ENCODE measurements at places on chromosomes 7 and 10. TPM values are rescaled to one million over a fixed set of nuclear protein-coding genes. Genes with fewer than 3 reads are reported as not detected.

- DNase-seq = no peak
Measured at GRCh38 chr7:29328045-29328444, 133.5 kb downstream of the CHN2 start.

DNA sequence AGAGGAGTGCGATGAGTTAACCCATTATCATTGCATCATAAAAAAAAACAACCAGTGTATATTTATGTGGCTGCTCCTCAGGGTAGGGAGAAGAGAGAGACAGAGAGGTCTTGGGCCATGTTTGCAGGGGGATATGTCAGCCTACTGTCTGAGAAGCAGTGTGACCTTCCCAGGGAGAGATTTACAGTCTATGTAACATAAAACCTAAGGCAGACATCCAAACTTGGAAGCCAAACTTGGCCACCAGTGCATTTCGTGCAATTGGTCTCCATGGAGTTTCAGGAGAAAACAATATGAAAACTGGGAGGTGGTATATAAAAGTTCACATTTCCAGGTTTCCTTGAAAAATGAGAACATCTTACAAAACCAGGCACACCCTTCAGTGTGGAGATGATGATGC is 85.9 kb upstream of the CXCL12 start:
- no peak for DNase-seq

- no peak for DNase-seq
Measured at GRCh38 chr10:52999258-52999657, 226.7 kb upstream of the MBL2 start.

DNA sequence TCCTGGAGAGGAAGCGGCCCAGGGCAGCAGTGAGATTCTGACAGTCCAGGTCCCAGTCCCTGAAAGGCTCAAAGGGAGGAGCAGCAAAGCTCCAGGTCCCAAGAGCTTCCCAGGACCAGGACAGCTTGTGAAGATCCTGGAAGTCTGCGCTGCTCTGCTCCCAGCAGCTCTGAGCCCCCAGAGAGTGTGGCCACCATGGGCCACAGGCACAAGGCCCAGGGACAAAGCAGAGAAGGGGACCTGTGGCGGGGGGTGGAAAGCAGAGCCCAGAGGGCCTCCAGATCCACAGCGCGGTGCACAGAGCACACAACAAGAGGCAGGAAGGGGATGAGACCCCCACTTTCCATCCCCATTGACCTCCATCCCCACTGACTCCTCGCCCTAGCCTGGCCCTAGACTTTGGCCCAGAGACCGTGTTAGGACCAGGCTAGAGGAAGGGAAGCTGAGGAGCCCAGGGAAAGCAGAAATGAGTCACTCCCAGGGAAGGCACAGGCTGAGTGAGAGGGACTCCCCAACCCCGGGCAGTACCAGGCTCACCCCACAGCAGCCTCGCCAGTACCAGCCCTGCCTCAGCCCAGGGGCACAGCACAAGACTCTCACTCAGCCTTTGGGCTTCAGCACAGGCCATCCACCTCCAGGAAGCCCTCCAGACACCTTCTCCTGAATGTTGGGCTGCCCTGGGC is 75.5 kb downstream of the GRID1 start:
- DNase-seq = peak; percentile 26

GRCh38 chr7:79949778-79950177 is 184.9 kb upstream of the GNAI1 start:
- DNase-seq = no peak

- DNase-seq = no peak
Measured at GRCh38 chr7:5231811-5232484, 41.9 kb downstream of the WIPI2 start.

DNA sequence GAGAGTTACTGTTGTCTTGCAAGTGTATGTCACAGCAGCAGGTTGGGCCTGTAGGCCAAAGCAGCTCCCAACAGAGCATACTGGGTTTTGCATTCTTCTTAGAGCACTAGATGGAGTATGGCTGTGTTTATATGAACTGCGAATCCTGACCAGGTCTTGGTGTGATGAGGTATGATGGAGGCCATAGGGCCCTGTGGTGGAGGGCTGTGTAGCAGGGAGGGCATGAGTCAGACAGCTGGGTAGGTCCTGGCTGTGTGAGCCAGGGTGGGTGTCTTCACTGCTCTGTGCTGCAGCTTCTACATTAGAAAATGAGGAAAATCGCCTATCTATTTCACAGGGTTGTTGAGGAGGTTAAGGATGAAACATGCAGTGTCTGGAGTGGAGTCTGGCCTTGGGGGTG is 124.2 kb downstream of the BUB3 start:
- no peak for DNase-seq

GRCh38 chr10:60732807-60733516 is 45.3 kb upstream of the CDK1 start:
- DNase-seq = peak; percentile 54

GRCh38 chr10:11115337-11115736 is 97.7 kb downstream of the CELF2 start:
- DNase-seq = no peak

DNA sequence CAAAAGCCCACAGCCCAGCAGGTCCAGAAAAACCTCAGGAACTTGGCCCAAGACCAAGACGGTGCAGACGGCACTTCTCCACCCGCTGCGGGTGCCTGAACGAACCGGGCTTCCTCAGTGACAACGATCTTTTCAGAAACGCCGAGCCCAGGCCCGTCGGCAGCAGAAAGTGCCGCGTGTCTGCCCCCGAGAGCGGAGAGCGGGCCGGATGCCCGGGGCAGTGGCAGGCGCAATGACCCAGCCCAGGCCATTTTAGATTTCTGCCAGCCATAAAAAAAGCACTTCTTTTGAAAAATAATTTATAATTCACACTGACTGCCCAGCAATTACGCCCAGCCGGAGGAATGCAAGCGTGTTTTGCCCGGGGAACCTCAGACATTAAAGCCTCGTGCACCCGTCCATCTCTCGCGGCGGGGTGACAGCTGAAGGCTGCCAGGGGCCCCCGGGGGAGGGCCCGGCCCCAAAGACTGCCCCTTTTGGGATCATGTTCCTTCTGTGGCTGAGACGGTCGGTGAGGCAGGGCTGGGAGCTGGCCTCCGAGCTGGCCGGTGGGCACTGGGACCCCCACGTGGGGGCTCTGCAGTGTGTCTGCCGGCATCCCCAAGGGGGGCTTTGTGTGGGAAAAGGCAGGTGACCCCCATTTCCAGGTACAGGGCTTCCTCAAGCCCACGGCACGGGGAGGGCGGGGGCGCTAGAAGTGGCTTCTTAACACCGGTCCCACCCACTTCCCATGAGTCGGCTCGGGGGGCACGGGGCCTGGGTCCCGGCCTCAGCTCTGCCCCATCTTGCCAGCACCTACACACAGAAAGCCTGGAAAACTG is 71.3 kb upstream of the PDGFA start:
- no peak for DNase-seq

- peak; percentile 67 for DNase-seq
Measured at GRCh38 chr7:2820508-2820934, 23.6 kb downstream of the GNA12 start.

DNA sequence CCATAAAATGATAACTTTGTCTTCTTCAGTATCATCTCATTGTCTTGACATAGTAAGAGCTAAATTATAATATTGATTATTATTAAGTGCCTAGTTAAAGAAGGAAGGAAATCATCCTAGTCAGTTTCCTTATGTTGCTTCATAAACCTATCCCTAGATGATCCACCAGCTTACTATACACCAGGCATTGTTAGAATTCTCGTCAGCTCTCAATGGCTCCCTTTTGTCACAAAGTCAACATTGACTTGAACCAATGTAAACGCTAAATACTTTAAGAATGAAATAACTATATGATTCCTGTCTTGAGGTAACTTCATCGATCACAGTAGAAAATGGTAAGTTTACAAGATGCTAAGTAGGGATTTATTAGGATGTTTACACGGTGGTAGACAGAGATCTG is 1162.9 kb downstream of the CNTNAP2 start:
- no peak for DNase-seq

DNA sequence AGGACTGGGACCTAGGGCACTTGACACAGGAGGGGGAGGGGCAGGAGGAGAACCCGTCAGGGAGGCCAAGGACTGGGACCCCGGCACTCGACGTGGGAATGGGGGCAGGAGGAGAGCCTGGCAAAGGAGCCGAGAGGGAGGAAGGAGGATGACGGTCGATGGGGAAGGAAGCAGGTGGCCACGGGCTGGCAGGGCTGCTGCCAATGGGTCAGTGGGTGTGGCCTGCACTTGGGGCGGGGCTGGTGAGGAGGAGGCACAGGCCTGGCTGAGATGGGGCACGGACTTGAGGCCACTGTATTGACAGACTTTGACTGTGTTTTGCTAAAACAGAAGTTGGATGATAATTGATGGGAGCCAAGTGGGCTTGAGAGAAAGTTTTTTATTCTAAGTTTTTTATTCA is 68.9 kb downstream of the RBM33 start:
- DNase-seq = no peak

DNA sequence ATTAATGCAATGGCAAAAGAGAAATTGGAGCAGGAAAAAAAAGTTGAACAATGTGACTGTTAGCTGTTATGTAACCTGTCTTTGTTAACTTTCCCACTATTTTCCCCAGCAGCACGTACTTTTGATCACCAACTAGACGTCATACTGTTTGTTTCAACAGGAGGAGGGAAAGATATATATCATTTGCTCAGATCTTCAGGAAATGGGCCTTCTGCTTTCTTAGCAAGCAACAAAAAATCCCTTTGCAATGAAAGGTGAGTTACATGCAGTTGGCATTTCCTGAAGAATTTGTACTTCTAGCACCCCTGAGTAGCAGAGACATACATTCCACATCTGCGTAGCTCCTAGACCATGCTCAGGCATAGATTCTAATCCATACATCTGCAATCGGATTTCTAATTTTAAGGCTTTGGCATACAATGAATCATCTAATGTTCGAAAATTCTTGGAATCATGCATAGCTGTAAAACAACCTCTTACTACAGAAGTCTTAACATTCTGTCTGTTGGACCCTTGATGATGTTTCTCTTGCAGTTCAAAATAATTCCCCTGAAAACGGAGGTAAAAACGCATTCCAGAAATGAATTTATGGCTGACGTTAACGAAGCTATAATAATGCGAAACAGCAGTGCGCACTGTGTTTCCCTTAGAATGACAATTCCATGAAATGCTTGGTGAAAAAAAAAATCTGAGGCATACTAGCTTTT is 286.9 kb upstream of the MGMT start:
- DNase-seq = no peak

DNA sequence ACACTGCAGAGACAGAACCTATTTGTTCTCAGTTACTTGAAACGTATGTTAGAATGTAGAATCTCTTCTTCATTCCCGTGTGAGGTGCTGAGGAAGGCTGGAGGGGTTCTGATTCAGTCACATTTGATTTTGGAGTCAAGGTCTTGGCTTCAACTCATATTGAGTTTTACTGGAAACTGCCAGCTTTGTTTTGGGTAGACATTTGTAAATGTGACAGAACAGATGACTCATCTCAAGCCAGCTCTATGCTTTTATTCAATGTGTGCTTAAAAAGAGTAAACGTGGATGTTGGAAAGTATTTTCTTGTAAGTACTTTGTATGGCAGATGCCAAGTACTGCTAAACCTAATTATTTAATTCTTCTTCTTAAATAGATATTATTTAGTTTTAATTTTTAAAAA is 780.8 kb upstream of the C7orf33 start:
- no peak for DNase-seq

GRCh38 chr7:24152356-24152755 is 131.6 kb upstream of the NPY start:
- DNase-seq = no peak

- DNase-seq = no peak
Measured at GRCh38 chr10:21327289-21327993, 198.0 kb downstream of the SKIDA1 start.

Gene CAMK1D
- total RNA-seq = 25.4 TPM

Gene CLCN1
- 0.31 TPM for total RNA-seq

Gene GBX1
- not detected for total RNA-seq

Gene HTR5A
- total RNA-seq = not detected

Gene FRMPD2
- total RNA-seq = 3.4 TPM

Gene AFAP1L2
- 17.9 TPM for total RNA-seq

Gene TMEM176A
- total RNA-seq = 30.7 TPM

Gene MRLN
- not detected for total RNA-seq

Gene SLC35G1
- total RNA-seq = 4.8 TPM
